Kidney (tissue), 22 donors: ENCODE measurements at places on chromosomes 6 and 20. TPM values are rescaled to one million over a fixed set of nuclear protein-coding genes. Genes with fewer than 3 reads are reported as not detected.

DNA sequence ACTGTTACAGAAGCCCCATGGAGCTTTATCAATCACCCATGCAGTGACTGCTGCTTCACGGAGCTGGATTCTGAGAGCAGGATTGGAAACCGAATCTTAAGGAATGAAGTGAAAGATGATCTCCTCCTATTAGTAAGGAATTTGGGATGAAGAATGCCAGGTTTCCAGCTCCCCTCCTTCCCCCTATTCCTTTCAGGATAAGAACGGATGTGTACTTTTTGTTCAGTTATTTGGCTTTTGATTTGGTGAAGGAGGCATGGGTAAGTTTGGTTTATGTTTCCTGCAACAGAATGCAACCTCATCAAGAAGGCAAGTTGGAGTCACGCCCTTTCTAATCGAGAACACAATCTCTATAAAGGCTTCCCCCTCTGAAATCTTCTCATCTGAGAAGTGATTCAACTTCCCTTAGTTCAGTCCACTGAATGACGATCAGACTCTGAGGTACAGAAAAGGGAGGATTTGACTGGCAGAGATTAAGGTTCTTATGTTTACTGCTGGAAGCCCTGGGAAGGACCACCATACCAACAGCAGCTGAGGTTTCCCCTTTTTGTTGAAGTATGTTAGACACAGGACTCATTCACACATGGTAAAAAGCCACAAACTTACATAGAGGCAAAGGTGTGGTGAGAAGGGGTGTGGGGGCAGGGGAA lies 5.5 kb downstream of the ELMO2 start:
- no peak overlapping the region for H3K4me3 ChIP-seq
- peaks cover 9% of the 10 kb centered on the region for H3K4me1 ChIP-seq
- no peaks in the 10 kb centered on the region for H3K27me3 ChIP-seq
- peaks cover 3% of the 10 kb centered on the region for H3K36me3 ChIP-seq
- DNase-seq: peak; percentile 22
- H3K27ac ChIP-seq: peak overlapping the region; percentile 89

DNA sequence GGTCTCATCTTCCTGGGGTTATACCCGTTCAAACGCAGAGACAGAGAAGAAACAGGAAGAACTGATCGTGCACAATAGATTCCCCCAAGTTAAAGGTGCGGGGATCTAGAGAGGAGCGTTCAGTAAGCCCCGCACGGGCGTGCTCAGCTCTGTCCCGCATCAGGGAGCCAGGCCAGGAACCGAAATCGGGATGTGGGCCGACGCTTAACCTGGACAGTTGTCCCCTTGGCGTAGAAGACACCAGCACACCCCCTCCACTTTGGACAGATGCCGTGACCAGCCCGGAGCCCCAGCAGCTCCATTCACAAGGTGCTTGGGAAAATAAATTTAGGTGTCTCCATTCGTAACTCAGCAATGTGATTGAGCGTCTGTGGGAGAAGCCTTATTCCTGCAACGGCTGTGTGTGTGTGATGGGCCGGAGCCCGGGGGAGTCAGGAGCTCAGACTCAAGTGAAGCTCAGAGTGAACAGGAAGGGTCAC lies 24.0 kb upstream of the GATA5 start:
- H3K27ac ChIP-seq: no peak overlapping the region
- H3K36me3 ChIP-seq: no peaks in the 10 kb centered on the region
- H3K4me1 ChIP-seq: no peaks in the 10 kb centered on the region
- no peak overlapping the region for H3K4me3 ChIP-seq
- no peak for DNase-seq
- no peaks in the 10 kb centered on the region for H3K27me3 ChIP-seq

Gene RAB32
- 19.9 TPM for total RNA-seq

Gene ME1
- total RNA-seq: 3.3 TPM
